ENCODE measurements at places on chromosomes 7 and 10. TPM values are rescaled to one million over a fixed set of nuclear protein-coding genes. Genes with fewer than 3 reads are reported as not detected.
A peak's percentile ranks its signal among the peaks of the same experiment; 100 is the strongest.

VIPR2 gene
- 0.26 TPM for total RNA-seq

- DNase-seq = peak; percentile 92
- no peaks in the 10 kb centered on the region for H3K36me3 ChIP-seq
- H3K4me1 ChIP-seq = peaks cover 47% of the 10 kb centered on the region
- H3K4me3 ChIP-seq = peak overlapping the region; percentile 85
Observed at GRCh38 chr7:923108-924041, 31.1 kb downstream of the ADAP1 start.

- H3K4me3 ChIP-seq = no peak overlapping the region
- no peak overlapping the region for H3K27ac ChIP-seq
- no peak for DNase-seq
- H3K36me3 ChIP-seq = peaks cover 15% of the 10 kb centered on the region
- H3K27me3 ChIP-seq = no peaks in the 10 kb centered on the region
Observed at GRCh38 chr10:35384265-35384868, 48.1 kb downstream of the CCNY start.

GRCh38 chr7:151744656-151745638, 132.0 kb downstream of the PRKAG2 start:
- no peak overlapping the region for H3K27ac ChIP-seq
- peaks cover 7% of the 10 kb centered on the region for H3K36me3 ChIP-seq
- no peak for DNase-seq

GRCh38 chr7:129480674-129481363, 21.5 kb upstream of the SMKR1 start:
- no peak overlapping the region for H3K4me3 ChIP-seq
- no peaks in the 10 kb centered on the region for H3K27me3 ChIP-seq
- DNase-seq = no peak
- H3K4me1 ChIP-seq = no peaks in the 10 kb centered on the region

PLA2G12B gene
- total RNA-seq = not detected

DNA sequence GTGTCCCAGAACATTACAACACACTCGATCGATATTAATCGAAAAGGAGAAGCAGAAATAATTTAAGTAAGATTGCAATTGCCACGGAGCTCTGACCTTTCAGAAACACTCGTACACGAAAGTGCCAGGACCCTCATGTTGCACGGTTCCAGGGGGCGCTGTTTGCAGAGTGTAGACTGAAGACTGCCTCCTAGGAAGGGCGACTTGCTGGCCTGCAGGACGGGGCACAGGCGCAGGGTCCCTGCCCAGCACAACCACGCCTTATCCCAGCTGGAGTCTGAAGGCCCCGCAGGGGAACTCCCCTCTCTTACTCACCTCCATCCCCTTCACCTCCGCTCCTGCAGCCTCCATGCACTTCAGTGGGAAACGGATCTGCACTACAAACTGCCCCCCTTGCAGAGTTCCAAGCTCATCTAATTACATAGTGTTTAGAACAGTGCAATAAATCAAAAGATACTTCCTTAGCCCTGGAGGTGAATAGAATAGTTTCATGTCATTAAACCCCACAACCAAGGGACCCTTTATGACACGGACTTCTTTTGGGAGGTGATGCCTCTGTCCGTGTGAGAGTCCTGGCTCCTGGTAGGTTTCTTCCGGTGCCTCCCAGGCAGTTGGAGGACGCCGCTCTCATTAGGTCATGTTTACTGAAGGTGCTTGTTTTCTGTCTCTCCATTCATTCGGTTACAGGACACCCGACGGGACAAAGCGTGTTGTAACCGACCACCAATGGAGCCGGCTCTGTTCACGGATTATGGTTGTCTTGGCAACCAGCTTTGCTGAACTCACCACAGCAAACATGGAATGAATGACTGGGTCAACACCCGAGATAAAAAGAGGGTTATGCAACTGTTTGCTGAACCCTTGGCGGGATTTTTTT, 262.2 kb downstream of the BAMBI start:
- DNase-seq = no peak
- H3K36me3 ChIP-seq = no peaks in the 10 kb centered on the region
- H3K4me1 ChIP-seq = no peaks in the 10 kb centered on the region
- no peak overlapping the region for H3K27ac ChIP-seq
- no peak overlapping the region for H3K4me3 ChIP-seq

CNTNAP2 gene
- total RNA-seq = 1.2 TPM

TNPO3 gene
- total RNA-seq = 39.3 TPM

ARHGEF5 gene
- total RNA-seq = 12.9 TPM

CDHR1 gene
- 0.29 TPM for total RNA-seq

DNA sequence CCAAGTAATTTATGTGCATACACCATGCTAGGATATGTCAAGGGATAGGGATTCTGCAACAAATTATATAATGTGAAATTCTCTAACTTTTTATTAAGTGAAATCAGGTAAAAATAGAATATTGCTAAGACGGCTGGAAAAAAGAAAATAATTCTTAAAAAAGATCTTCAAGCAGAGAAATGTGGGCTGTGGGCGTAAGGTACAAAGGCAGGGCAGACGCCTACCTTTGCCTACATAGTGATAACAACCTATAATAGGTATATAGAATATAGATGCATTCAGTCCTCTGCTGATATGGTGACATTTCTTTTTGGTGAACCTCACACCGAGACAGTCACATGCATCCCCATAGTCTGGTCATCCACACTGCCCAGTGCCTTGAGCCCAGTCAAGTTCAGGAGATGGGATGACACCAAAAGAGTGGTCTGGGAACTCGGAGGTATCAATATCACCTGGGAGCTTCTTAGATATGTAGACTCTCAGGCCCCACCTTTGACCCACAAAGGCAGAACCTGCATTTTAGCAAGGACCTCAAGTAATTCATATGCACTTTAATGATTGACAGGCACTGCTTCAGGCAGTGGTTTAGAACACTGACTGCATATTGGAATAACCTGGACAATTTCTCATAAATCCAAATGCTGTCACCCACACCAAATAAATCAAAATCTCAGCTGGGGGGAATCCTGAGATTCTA, 57.5 kb upstream of the ARL4A start:
- no peaks in the 10 kb centered on the region for H3K36me3 ChIP-seq
- no peak overlapping the region for H3K27ac ChIP-seq
- peaks cover 2% of the 10 kb centered on the region for H3K4me1 ChIP-seq
- H3K4me3 ChIP-seq = no peak overlapping the region

ARMS2 gene
- not detected for total RNA-seq

DNA sequence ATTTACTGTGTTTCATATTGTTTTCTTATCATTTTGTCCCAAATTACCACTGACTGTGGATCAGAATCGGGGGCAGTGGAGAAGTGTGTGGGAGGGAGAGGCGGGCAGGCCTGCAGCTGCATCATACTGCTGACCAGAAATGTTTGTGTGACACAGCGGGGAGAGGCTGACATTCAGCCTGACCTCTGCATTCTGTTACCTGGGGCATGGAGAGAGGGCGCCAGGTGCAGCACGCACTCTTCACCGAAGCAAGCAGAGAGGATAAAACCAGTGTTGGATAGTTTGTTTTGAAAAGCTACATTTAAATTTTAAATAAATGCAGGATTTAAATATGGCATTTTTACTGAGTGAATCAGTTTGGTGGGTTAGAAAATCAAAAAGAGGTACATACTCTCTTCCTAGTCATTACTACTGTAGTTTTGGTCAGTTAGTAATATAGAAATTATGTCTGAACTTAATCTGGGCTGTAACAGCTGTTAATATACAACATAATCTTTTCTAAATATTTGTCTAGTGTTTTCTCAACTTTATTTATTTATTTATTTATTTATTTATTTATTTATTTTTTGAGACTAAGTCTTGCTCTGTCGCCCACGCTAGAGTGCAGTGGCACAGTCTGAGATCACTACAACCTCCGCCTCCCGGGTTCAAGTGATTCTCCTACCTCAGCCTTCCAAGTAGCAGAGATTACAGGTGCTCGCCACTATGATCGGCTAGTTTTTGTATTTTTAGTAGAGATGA, 8.8 kb upstream of the STMP1 start:
- no peak for DNase-seq
- no peaks in the 10 kb centered on the region for H3K4me1 ChIP-seq
- no peak overlapping the region for H3K27ac ChIP-seq
- no peaks in the 10 kb centered on the region for H3K36me3 ChIP-seq
- H3K27me3 ChIP-seq = no peaks in the 10 kb centered on the region

AKR1B1 gene
- 130 TPM for total RNA-seq

GRCh38 chr10:132879408-132880127, 62.8 kb downstream of the CFAP46 start:
- peak; percentile 15 for DNase-seq
- H3K4me1 ChIP-seq = no peaks in the 10 kb centered on the region

GRCh38 chr10:96671211-96671890, 49.0 kb downstream of the PIK3AP1 start:
- DNase-seq = no peak
- no peaks in the 10 kb centered on the region for H3K36me3 ChIP-seq
- no peak overlapping the region for H3K4me3 ChIP-seq

DNA sequence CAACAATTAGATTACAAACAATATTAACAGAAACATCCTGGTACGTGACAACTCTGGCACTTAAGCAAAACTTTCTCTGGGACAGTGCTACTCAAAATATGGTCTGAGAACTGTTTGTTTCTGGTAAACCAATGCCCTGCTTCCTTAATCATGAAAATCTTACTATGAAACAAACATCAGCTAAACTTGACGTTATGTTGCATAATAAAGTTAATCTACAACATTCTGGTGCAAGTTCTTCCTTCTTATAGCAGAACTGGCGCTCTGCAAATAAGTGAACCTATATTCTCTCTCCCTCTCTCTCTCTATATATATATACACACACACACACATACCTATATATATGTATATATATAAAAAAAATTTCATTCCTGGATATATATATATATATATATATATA, 7.8 kb downstream of the C7orf33 start:
- H3K27me3 ChIP-seq = peaks cover 5% of the 10 kb centered on the region
- DNase-seq = no peak
- H3K36me3 ChIP-seq = no peaks in the 10 kb centered on the region
- peak overlapping the region; percentile 88 for H3K27ac ChIP-seq
- no peaks in the 10 kb centered on the region for H3K4me1 ChIP-seq
- H3K4me3 ChIP-seq = no peak overlapping the region

HOGA1 gene
- not detected for total RNA-seq

ACTR1A gene
- total RNA-seq = 57.4 TPM

DNA sequence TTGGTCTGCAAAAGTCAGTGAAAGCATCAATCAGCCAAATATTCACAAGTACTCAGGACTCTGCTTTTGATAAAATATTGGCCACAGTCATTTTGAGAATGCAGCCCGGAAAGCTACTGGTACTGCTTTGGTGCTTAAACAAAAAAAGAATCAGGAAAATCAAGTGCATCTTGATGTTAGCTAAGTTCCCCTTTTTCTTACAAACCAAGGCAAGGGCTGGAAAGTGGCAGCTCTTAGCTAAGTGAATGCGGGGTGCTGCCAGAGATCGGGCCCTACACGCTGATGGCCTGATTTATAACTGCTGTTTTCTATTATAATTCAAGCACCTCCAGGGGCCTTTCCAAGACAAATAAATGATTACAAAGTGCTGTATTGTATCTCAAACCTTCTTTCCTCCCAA, 136.8 kb upstream of the MGMT start:
- no peak overlapping the region for H3K4me3 ChIP-seq
- H3K27me3 ChIP-seq = peaks cover 2% of the 10 kb centered on the region
- H3K4me1 ChIP-seq = peaks cover 4% of the 10 kb centered on the region
- no peak for DNase-seq

RAMP3 gene
- total RNA-seq = not detected

DNA sequence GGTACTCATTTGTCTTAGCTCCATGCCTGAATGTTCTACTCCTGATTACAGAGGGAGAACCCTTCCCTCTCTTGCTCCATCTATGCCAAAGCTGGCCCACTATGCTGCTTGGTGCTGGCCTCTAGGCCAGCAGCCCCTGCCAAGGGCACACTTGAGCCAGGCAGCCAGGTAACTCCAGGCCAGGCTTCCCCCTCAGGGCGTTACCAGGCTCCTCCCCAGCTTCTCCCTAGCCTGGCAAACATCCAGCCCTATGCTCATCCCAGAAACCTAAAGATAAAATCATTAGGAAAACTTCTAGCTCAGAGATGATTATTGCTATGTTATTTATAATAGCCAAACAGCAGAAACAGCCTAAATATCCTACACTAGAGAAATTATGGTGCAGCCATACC, 103.7 kb downstream of the KCNMA1 start:
- H3K4me3 ChIP-seq = no peak overlapping the region
- peaks cover 8% of the 10 kb centered on the region for H3K27me3 ChIP-seq
- H3K27ac ChIP-seq = no peak overlapping the region
- H3K36me3 ChIP-seq = no peaks in the 10 kb centered on the region
- DNase-seq = no peak

GRCh38 chr7:85065888-85066485, 120.9 kb downstream of the SEMA3D start:
- no peaks in the 10 kb centered on the region for H3K27me3 ChIP-seq
- H3K27ac ChIP-seq = no peak overlapping the region
- no peak overlapping the region for H3K4me3 ChIP-seq

GRCh38 chr10:3961082-3961481, 176.1 kb upstream of the KLF6 start:
- DNase-seq = peak; percentile 73
- H3K36me3 ChIP-seq = no peaks in the 10 kb centered on the region
- H3K4me1 ChIP-seq = peaks cover 20% of the 10 kb centered on the region
- peak overlapping the region; percentile 52 for H3K4me3 ChIP-seq
- H3K27ac ChIP-seq = peak overlapping the region; percentile 68

DNA sequence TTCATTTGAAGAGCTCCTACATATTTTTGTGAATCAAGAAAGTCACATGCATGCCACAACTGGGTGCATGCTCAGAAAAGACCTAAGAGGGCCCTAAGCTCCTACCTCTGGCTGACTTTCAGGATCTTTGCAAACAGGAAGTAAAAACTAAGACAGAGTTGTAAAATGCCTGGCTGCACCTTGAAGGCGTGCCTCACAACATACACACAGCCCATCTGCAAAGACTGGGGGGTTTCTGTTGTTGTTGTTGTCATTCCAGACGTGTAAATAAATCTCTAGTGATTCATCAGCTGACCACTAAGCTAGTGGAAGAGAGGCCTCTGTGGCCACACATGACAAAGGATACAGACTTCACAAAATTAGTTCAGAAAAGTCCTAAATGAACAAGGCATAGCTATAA, 31.8 kb downstream of the SMURF1 start:
- H3K4me3 ChIP-seq = peak overlapping the region; percentile 21
- peaks cover 18% of the 10 kb centered on the region for H3K36me3 ChIP-seq
- peak overlapping the region; percentile 71 for H3K27ac ChIP-seq
- H3K4me1 ChIP-seq = peaks cover 66% of the 10 kb centered on the region
- H3K27me3 ChIP-seq = no peaks in the 10 kb centered on the region

DNA sequence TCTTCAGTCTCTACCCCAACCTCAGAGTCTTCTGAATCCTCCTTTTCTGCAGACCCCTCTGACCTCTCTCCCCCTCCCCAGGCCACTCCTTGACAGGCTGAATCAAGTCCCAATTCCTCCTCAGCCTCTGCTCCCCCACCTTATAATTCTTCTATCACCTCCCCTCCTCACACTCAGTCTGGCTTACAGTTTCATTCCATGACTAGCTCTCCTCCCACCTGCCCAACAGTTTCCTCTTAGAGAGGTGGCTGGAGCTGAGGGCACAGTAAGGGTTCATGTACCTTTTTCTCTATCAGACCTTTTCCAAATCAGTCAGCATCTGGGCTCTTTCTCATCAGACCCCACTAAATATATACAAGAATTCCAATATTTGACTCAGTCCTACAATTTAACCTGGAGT, 14.6 kb upstream of the LRRC61 start:
- no peaks in the 10 kb centered on the region for H3K36me3 ChIP-seq
- no peak overlapping the region for H3K4me3 ChIP-seq
- no peak overlapping the region for H3K27ac ChIP-seq
- H3K4me1 ChIP-seq = peaks cover 20% of the 10 kb centered on the region

All from naive thymus-derived CD8-positive, alpha-beta T cell (primary cell).